ENCODE measurements at places on chromosomes 5 and 9. TPM values are rescaled to one million over a fixed set of nuclear protein-coding genes. Genes with fewer than 3 reads are reported as not detected.

DNA sequence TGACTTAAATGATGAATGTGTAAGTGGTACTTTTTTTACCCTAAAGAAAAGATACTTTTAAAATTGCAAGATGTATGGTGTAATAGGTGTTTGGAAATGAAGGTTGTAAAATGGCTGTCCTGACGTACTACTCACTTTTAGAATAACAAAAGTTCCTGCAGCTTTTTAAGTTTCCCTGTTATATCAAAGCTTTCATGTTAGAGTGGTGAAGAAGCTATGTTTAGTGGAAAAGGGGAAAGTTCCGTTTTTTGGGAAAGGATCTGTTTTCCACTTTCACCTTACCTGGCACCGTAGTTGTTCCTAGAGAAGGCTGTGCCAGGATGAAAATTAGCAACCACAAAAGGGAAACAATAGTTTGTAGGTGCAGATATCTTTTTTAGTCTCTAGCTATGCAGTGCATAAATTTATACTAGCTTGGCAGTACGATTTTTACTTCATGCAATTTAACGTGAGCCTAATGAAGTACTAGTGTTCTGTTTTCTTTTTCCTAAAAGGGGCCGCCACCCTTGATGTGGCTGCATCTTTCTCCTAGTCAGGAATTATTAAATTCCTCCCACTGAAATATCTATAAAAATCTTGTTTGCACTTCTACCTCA lies 1.3 kb downstream of the TNPO1 start:
- no peak for DNase-seq

GRCh38 chr5:111755942-111756381 lies 1.0 kb downstream of the NREP start:
- no peak for DNase-seq

- DNase-seq, result peak; percentile 78
Measured at GRCh38 chr9:94554439-94555331, at the start of gene PCAT7. Gene PCAT7 (plus strand): TSS chr9:94555083.

The FSD1L gene
- 9.1 TPM for total RNA-seq

The INSL6 gene
- not detected for total RNA-seq
